NCI-H69 (cell line): ENCODE measurements at places on chromosomes 3 and 15.

DNA sequence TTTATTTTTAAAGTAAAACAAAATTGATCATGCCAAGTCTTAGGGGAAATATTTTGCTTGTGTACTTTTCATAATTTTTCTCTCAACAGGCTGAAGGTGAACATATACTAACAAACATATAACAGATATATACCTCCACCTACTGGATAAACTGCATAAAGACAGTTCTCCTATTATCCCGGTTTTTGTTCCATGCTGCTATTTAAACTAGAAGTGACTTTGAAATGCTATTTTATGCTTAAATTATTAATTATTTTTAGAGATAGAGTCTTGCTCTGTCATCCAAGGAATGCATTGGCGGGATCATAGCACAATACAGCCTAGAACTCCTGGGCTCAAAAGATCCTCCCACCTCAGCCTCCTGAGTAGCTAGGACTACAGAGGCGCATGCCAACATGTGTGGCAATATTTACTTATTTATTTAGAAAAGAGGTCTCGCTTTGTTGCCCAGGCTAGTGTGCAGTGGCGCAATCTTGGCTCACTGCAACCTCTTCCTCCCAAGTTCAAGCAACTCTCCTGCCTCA, 49.8 kb downstream of the ST3GAL6 start:
- peak; percentile 7 for DNase-seq

- no peak for DNase-seq
Observed at GRCh38 chr3:101854608-101855304, 5.4 kb downstream of the NFKBIZ start.

- DNase-seq = peak; percentile 51
Observed at GRCh38 chr3:128001576-128001975, 50.7 kb upstream of the SEC61A1 start.

- no peak for DNase-seq
Observed at GRCh38 chr3:27684302-27684701, 37.8 kb downstream of the EOMES start.

DNA sequence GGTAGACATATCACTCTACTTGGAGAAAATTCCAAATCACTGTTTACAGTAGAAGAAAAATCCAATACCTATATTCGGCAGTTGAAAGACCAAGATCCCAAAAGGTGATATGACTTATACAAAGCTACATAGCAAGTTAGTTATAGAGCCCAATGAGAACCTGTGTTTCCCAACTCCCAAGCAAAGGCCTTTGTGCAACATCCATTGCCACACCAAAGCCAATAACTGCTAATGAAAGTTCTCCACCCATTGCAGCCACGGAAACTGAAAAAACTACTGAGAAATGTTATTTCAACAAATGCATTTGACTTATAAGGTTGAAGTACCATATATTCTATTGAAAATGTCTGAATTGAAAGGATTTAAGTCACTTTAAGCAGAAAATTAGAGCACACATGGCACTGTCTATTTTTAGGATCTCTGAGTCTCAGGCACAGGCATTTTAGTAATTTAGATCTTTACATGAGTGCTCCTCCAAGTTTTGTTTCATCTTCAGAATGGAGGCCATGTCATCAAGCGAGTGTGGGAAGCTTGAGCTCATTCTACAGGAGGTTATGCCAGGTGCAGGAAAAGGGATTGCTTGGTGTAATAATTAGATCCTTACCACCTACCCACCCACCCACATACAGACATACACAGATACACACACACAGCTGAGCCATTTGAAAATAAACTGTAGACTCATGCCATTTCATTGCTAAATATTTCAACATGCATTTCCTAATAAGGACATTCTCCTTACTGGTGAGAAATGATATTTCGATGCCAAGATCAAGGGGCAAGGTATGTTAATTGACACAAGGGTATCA, 19.7 kb upstream of the ANO10 start:
- DNase-seq = no peak

DNA sequence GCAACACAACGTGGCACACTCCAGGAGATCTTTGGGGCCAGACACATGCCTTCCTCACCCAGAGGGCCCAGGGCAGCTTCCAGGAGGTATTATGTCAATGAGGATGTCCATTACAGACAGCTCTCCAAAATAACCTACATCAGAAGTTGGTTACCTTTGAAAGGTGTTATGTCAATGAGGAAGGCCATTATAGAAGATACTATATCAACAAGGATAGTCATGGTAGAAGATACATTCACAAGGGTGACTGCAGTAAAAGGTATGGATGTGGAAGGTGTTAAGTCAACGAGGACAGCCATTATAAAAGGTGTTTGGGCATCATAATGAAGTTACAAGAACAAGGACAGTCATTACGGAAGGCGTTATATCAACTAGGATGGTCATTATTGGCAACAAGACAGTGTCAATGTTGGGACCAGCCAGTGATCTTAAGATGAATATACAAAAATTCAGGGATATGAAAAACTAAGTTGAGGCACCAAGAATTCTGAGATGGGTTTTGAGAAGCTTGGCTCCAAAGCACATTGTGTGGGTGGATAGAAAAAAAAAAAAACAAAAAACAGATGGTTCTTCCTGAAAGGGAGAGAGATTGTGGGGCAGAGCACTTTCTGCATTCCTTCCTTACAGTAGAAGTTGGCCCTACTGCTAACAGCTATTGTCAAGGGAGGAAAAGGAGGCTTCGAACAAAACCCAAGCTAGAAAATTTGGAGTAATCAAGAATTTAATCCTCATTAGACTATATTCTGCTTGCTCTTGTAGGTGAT, 11.2 kb downstream of the CDCP1 start:
- no peak for DNase-seq

DNA sequence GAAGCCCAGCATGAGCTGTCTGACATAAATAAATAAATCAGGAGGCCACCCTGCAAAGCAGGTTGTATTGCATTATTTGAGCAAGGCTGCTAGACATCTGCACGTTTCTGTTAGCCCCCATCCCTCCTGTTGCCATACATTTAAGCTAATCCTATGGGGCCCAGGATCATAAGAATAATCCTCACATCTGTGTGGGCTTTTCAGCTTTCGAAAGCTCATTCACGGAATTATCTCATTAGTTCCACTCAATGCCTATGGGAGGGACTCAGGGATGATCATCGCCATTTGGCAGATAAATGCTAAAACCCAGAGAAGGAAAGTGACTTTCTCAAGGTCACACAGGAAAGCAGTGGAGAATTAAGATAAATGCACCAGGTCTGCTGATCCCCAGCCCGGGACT, 123.4 kb downstream of the TLE3 start:
- peak; percentile 71 for DNase-seq

DNA sequence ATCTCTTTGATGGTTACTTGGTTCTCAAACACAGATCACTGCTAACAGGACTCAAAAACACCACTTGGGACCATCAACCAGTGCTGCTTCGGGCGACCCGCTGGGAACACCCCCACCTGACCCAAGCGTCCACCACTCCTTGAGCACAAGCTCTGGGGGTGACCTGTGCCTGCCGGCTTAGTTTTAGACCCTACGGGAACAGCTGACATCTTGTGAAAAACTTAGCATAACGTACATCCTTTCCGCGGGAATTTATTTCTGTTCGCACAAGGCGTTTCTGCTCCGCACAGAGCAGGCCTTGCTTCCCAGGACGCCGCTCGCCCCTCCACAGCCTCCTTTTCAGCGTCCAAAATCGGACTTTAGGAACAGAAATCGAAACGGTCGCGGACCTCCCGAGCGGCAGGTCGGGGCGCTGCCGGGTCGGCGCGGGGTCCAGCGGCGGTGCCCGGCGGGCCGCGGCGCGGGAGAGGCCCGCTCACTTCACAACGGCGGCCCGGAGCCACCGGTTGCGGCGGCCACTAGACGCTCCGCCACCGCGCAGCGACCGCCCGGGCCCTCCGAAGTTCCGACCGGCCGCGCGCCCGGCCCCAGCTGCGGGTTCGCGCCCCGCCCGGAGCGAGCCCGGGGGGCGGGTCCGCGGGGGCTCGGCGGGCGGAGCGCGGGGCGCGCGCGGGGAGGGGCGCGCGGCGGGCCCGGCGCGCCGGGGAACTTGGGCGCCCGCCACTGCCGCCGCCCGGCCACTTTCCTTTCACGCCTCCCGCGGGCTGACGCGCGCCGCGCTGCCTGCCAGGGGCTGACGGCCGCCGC, 959 bp downstream of the SFMBT1 start:
- peak; percentile 75 for DNase-seq

- no peak for DNase-seq
Observed at GRCh38 chr3:69764861-69765260, 25.6 kb downstream of the MITF start.

GRCh38 chr15:91897585-91898372, 44.3 kb downstream of the SLCO3A1 start:
- no peak for DNase-seq

- DNase-seq = no peak
Observed at GRCh38 chr3:195754906-195755305, 34.1 kb downstream of the MUC20 start.

DNA sequence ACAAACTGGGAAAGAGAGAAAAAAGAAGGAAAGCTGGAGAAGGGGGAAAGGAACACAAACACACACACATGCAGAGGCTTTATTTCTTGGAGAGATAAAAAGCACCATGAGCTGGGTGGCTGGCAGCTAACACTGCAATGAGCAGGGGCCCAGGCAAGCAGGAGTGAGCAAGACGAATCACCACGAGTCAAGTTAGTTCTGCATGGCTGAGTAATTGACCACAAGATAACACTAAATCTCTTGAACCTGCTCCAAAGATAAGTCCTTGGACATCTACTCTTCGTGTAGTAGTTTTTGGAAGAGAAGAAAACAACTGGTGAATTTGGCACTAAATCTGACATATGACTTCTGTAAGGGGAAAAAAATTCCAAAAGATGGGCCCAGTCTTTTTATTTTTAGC, 100.9 kb downstream of the MYO5A start:
- DNase-seq = no peak

- no peak for DNase-seq
Observed at GRCh38 chr3:140913728-140914127, 27.9 kb upstream of the SLC25A36 start.

GRCh38 chr15:41407341-41407740, 5.0 kb upstream of the NDUFAF1 start:
- no peak for DNase-seq

GRCh38 chr3:25899352-25900101, 109.6 kb downstream of the OXSM start:
- DNase-seq = no peak

GRCh38 chr3:188948997-188949389, 222.8 kb upstream of the TPRG1 start:
- no peak for DNase-seq

- DNase-seq = no peak
Observed at GRCh38 chr3:16789344-16790120, 95.2 kb upstream of the PLCL2 start.

DNA sequence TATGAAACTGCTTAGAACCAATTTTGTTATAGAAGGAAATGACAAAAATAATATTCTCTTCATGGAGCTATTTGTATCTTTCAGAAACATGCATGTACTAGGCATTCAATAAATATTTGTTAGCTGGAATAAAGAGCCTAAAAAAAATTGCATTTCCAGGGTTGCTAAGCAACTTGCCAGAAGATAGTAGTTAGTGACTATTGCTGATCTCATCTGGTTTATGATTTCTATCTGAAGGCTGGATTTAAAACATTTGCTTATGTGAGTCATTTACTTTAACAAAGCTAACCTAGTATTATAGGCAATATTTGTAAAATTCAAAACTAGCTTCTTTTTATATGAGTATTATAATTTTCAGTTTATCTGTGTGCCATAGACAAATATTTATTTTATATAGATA, 78.3 kb downstream of the NAALADL2 start:
- DNase-seq = peak; percentile 27

DNA sequence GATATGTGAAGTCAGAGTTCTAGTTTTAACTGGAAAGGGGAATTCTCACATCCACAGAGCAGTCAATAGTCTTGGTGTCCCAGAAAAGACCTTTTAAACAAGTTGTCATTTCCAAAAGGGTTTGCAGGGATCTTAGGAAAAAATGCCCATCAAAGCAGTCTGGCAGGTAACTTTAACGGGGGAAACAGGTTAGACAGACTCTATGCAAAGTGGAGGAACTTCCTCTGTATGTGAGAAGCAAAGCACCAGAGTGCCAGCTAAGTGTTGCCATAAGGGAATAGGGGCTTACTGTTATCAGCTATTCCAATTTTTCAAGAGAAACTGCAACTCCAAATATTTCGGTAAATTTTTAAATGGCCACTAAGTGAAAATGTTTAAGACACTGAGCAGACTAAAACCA, 307.9 kb upstream of the MDFIC2 start:
- DNase-seq = no peak

- DNase-seq = no peak
Observed at GRCh38 chr15:101637038-101637437, 15.1 kb downstream of the TM2D3 start.

GRCh38 chr3:111668888-111669488, 73.8 kb upstream of the ZBED2 start:
- DNase-seq = peak; percentile 72

DNA sequence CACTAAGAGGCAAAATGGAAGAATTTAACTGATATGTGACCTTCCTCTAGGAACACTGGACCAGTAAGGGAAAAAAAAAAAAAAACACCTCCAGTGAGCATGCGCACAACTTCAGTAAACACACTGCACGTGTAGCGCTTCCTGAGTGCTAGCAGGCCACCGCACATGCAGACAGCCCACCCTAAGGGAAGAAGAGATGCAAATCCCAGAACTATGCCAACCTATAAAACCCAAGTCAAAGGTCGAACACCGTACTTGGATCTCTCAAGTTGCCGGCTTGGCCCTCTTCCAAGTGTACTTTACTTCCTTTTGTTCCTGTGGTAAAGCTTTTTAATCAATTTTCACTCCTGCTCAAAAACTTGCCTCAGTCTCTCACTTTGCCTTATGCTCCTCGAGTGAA, 64.5 kb upstream of the CADPS start:
- DNase-seq = peak; percentile 4

DNA sequence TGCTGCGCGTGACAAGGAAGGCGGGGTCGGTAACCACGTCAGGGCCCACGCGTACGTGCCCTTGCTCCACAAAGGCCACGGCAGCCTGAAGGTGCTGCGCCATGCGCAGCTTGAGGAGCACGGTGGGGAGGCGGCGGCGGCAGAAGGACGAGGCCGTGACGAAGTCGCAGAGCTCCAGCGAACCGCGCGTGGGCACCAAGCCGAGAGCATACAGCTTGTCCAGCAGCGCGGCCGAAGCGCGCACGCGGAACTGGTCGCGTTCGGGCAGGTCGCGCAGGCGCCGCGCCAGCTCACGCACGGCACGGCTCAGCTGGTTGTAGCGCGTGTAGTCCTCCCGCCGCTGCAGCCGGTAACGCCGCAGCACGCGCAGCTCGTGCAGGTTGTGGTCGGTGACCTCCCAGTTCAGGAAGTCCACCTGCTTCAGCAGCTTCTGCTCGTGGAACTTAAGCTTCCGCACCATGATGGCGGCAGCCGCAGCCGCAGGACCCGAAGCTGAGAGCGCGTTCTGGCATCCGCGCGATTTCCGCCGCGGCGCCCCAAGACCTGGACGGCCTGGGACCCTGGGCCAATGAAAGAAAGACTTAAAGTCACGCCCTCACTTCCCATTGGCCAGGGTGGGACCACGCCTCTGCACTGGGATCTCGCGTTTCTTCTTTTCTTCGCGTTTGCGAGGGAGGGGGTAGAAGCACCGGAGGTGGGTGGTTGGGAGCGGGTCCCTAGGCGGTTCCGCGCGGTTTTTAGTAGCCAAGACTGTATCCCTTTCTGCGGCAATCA, at the start of gene IMP3:
Gene IMP3 (minus strand): TSS at position 516 of the 774 bp plus-strand sequence. CDS start 56 bp downstream, at position 460.
- DNase-seq = peak; percentile 97

- DNase-seq = no peak
Observed at GRCh38 chr3:149585401-149585726, 72.5 kb downstream of the WWTR1 start.

GRCh38 chr15:67042551-67043142, 22.8 kb upstream of the SMAD3 start:
- DNase-seq = peak; percentile 54

- peak; percentile 76 for DNase-seq
Observed at GRCh38 chr3:45210308-45211041, 15.6 kb downstream of the TMEM158 start.
